ENCODE measurements at places on chromosomes 3 and 15.

GRCh38 chr3:50503504-50504342, at the start of gene CACNA2D2:
CACNA2D2 (minus strand) TSS chr3:50503634; CDS start chr3:50503423, 211 bp downstream.
- DNase-seq: no peak

DNA sequence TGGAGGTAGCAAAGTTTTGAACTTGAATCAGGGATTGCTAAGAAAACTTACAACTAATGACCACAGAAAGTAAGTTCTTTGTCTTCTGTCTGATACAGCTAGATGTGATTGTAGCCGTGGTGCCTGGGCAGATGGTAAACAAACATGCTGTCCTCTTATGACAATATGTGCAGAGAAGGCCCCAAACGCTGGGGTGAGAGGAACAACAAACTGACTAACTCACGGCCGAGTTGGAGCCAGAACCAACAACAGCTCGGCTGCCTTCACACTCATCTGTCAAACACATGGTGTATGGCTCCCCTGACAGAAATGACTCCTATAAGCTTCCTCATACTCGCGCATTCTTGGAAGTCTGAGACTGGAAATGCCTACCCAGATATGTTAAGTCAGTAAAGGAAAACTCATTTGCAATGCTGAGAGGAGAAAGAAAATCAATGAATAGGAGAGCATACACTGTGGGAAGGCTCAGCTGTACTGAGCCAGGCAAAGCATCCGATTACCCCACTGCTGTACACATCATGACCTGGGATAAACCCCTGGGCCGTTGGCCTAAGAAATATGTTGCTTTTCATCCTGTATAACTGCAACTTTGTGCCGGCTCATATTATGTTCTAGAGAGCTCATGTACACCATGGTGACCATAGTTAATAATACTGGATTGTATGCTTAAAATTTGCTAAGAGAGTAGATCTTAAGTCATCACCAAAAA, 5.7 kb downstream of the THBS1 start:
- peak; percentile 66 for DNase-seq

DNA sequence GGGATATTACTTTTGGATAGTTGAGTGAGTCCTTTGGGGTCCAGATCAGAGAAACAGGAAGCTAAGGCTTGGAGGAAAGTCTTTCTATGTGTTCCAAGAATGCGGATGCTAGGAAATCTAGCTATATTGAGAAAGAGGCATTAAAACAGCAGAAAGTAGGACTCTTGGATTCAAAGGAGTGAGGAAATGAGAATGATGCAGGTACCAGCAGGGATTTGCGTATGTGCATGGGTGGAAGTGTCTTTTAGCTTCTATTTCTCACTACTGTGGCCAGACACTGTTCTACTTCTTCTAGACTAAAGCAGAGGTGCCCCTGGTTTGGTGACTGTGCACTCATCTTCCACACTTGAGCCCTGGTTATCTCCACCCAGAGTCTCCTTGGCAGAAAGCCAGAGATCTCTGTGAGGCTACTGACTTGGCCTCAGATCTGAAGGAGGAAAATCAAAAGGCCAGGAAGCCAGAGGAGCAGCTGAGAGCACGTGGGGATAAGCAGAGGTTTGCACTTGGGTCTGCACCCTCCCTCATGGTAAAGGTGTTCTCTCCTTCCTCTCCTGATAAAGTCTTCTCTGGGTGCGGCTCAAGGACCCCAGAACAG, 44.3 kb downstream of the ATP2B2 start:
- DNase-seq: no peak

- DNase-seq: no peak
These were observed 73.9 kb downstream of the RNF13 start for GRCh38 chr3:149886957-149887356.

- DNase-seq: no peak
These were observed 37.6 kb downstream of the SCN5A start for GRCh38 chr3:38611866-38612265.

GRCh38 chr15:62853841-62854225, 188.7 kb upstream of the TPM1 start:
- no peak for DNase-seq

DNA sequence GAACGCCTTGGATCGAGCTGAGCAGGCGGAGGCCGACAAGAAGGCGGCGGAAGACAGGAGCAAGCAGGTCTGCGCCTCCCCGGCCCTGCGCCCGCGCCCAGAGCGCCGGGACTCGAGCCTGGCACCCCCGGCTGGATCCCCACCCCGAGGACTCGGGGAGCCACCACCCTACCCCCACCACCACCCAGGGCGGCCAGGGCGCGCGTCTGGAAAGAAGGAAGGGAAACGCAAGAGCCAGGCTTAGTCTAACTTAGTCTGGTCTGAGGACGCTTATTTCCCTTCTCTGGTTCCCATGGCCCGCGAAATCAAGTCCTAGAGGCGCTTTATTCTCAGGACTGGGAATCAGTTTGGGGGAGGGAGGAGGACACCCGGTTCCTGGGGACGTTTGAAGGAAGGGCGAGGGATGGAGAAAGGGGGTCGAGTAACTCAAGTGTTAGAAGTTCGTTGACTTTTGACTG, 359 bp downstream of the TPM1 start:
- DNase-seq: no peak

Data from fibroblast of the conjunctiva (primary cell).